ENCODE measurements at places on chromosomes 1 and 21.

DNA sequence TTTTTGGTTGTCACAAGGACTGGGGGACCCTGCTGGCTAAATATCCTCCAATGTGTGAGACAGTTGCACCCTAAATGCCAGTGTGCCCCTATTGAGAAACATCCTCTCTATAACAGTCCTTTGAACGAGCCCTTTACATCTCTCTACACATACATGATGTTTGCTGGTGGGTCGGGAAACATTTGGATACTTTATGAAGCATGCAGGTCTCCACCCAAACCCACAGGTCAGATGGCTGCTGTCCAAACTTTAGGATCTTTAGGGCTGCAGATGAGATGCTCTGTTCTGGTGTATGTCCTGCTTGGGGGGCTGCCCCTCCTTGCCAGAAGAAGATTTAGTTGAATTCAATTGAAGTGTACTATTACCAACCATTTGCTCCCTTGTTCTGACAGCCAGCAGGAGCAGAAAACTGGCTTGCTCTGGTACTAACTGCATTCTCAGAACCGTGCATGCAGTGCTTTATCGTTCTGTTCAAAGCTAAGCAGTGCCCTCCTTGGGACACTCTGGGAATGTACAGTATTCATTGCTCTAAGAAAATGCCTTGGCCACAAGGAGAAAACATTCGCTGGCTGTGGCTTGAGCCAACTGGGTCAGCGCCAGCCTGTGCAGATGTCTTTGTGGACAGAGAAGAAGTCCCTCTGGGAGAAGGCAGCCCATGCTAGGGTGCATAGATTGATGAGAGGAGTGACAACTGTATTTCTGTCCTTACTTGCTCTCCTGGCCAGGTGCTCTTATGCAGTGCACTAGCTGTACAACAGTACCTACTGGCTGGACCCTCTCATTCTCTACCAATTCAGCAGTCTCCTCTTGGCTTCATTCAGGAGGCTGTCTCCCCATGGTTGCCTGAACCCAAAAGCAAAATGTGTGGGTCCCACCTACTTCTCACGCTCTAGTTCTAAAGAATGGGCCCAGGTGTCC is 61.4 kb upstream of the DIRAS3 start:
- DNase-seq: no peak

DNA sequence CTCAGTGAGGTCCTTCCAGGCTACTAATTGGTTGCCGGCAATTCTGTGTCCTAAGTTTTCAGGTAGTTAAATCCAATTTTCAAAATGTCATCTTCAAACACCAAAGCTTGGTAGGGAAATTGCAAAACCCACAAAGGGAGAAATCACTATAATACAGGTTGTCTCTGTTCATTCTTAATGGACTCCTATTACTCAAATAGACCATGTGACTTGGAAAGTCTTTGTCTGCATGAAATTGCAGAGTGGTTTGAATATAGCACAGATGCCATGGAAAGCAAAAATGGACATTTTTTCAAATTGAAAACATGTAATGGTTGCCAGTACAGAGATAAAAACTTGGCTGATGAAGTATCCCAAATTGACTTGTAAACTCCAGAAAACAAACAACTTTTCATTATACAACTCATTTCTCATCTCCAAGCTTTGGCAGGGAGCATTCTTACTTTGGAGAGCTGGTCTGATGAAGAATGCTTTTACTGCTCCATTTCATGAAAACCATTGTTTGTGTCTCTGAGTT is 169.5 kb upstream of the PKN2 start:
- no peak for DNase-seq

GRCh38 chr1:30336550-30337323 is 386.6 kb downstream of the MATN1 start:
- no peak for DNase-seq

DNA sequence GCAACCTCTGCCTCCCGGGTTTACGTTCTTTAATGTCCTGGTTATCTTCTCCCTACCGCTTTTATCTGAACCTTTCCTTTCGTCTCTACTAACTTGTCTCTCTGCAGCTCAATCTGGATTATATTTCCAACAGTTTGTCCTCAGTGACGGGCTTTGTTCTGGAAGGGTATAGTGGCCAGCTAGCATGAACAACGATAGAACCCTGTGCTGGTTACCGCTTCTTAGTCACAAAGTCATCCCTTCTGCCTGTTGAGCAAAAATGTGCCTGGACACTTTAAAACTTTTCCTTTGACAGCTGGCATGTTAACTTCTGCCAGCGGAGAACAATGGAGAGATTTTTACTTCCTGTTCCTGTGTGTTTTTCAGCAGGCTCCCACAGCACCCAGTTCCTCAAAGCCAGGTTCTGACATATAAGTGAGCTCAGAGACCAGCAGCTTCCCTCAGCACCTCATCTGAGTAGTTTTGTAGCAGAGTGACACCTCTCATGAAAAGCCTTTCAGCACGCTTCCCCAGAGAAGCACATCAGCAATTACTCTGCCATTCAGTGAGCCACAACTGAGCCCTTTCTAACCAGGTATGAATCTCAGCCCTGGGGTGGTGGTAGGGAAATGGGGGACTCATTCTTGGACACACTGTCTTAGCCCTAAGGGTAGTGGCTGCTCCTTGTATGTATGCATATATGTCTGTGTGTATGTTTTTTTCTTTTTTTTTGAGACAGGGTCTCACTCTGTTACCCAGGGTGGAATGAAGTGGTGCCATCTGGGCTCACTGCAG is 23.6 kb upstream of the CCDC17 start:
- no peak for DNase-seq

DNA sequence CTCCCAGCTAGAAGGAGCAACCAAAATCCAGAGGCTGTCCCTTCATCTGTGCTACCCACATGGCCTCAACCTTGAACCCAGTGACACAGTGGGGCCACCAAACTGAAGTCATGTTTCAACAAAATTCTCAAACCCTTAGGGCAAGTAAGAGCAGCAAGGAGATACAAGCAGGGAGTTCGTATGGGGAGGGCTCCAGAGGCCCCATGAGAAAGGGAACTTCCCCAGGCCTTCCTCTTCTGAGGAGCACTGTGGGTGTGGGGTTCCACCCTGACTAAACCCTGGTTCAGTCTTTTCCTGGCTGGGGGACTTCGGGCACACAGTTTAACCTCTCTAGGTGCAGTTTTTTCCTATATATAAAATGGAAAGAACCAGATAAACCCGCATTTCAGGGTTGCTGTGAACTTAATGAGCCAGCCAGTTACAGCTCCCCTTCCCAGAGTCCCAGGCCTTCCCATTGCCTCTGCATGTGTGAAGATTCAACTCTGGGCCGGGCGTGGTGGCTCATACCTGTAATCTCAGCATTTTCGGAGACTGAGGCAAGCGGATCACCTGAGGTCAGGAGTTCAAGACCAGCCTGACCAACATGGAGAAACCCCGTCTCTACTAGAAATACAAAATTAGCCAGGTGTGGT is 8.0 kb upstream of the THEMIS2 start:
- no peak for DNase-seq

- peak; percentile 49 for DNase-seq
Observed at GRCh38 chr1:210407207-210407886, 78.6 kb downstream of the HHAT start.

GRCh38 chr21:41396558-41397075 is 29.4 kb upstream of the MX1 start:
- DNase-seq: no peak

DNA sequence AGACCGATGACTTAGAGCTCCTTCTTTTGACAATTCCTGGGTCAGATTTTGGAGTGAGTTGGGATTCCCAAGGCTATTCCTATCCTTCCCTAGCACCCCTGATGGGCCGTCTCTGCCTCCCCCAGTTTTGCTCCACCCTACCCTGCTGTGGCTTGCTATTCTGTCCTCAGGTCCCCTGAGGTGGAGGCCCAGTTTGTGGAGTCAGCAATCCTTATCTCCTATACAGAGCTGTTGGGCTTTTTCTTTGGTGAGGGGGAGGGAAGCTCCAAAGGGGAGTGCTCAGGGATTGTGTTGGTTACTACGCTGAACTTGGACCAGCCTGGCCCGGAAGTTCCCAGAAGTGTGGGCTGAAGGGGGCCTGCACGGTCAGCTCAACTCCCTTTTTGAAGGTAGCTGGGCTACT is 7.6 kb downstream of the SESN2 start:
- no peak for DNase-seq

GRCh38 chr1:32966900-32967299 is 2.3 kb upstream of the RNF19B start:
- DNase-seq: no peak

DNA sequence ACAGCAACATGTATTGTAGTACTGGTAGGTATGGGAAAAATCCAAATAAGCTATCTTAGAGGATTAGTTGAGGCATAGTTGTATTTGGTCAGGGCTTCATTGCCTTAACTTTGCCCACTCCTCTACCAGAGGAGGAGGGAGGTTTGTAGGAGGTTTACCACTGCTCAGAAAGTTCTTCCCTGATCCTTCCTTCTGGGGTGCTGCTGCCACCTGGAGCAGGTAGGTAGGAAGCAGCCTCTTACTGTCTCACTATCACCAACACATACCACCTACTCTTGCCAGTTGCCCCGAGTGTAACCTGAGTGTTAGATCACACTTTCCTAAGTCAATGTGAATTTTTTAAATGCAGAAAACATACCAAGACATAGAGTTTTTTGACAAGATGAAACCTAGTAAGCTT is 24.1 kb upstream of the ZSWIM5 start:
- no peak for DNase-seq
